Dermis microvascular lymphatic vessel endothelial cell (primary cell): ENCODE measurements at places on chromosomes 7 and 10. TPM values are rescaled to one million over a fixed set of nuclear protein-coding genes. Genes with fewer than 3 reads are reported as not detected.

DNA sequence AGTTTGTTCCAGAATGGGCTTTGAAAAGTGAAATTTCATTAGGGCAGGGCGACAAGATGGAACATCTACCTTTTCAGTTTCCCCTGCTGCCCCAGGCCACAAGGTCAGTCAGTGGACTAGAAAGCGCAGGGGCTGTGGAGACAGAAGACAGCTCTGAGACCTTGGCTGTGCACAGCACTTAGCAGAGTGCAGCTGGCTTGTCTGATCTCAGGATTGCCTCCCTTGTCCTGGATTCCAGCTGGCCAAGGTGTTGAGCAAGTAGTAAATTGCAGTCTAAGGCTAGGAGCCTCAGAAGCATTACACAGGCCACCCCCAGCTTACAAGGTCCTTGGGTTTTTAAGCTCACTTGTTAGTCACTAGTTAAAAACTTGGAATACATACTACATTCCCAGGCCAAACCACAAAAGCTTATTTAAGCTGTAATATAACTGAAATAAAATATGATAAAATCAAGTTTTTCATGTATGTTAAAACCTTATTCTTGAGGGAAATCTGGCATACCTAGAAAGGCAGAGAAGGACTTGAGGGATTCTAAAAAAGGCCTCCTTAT, 67.3 kb upstream of the NPY start:
- no peak for DNase-seq

- no peak for DNase-seq
Measured at GRCh38 chr10:118926072-118926417, 103.5 kb upstream of the NANOS1 start.

DNA sequence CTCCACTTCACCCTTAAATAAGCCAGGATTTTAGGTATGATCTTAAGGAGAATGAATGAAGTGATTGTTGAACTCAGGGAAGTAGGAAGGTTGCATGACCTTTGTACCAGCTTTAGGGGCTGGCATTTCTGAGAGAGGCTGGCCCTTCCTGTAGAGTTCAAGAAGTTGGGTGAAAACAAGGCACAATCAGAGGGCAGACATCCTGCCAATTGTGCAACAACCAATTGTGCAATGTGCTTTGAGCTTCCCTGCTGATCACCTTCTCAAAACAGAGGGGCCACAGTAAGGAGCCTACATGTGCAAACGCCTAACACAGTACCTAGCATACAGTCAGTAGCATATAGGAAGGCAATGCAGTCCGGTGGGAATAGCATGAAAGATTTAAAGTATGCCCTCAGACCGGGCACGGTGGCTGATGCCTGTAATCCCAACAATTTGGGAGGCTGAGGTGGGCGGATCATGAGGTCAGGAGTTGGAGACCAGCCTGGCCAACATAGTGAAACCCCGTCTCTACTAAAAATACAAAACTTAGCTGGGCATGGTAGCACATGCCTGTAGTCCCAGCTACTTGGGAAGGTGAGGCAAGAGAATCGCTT, 5.4 kb downstream of the CPVL start:
- DNase-seq = no peak

DNA sequence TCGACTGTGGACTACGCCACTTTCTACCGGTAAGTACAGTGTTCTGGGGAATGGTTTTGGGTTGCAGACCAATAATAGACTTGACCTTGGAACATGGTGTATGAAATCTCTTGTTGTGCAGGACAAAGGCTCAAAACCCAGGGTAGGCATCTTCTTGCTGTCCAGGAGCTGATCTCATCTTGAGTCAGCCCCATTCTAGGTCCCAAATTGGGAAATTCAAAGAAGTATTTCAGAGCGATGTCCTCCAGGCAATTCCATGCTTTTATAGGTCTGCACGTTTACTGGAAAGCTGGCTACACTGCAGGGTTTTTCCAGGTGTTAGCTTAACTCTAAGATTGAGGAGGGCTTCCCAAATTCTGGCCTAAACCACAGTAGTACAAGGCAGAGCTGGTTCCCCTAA, 180.7 kb downstream of the BMPER start:
- DNase-seq = no peak

DNA sequence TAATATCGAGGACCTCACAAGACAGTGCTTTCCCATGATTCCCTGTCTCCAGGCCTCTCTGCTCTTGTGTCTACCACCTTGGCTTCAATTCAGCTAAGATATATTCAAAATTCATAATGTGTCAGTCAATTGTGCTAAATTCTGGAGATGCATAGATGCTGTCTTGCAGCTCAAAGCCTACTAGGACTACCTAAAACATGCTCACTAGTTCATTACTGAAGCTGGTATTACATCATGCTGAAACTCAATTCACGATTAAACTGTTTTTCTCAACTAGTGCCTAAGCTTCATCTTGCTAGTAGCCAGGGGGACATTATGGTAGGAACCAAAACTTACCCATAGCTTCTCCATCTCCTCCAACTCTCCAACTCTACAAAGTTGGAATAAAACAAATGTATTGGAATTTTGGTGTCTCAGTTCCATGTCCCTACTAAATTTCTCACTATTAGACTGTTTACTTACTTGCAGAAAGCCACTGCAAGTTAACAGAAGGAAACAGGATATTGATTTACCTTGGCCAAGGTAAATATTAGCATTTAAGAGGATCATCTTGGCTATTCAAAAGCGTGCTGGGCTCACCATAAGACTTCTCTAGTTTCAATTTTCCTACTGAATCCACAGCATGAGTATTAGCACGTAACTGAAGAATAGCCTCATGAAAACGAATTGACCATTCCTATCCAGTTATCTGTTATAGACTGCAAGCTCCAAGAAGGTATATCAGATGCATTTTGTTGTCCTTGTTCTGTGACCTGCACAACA, 53.6 kb downstream of the CREB3L2 start:
- no peak for DNase-seq

DNA sequence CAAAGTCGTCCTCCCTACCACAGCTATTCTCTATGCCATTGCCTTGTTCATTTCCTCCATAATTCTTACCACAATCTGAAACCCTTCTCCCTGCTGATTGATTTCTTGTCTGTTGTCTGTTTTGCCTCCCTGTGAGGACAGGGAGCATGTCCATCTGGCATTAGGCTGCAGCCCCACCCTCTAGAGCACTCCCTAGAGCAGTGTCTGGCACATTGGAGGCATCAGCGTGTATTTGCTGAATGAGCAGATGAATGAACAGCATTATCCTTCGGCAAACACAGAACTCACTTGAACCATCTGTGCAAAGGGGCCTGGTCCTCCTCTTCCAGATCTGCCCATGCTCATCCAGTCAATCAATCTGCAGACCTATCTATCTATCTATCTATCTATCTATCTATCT, 5.1 kb upstream of the DMBT1 start:
- DNase-seq = no peak

DNA sequence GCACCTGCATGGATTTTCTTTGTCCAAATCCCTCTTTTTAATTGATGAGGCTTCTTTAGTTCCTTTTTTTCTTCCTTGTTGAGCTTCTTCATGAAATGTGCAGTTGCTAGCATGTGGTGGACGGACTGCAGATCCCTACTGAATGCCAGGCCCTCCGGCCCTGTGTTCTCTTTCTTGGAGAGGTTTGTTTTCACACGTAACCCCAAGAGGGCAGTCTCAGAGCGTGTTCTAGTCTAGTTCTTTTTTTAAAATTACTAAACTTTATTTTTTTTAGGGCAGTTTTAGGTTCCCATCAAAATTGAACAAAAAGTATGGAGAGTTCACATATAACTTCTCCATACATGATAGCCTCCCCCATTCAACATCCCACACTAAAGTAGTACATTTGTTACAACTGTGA, 190.0 kb downstream of the CFTR start:
- DNase-seq = no peak

DNA sequence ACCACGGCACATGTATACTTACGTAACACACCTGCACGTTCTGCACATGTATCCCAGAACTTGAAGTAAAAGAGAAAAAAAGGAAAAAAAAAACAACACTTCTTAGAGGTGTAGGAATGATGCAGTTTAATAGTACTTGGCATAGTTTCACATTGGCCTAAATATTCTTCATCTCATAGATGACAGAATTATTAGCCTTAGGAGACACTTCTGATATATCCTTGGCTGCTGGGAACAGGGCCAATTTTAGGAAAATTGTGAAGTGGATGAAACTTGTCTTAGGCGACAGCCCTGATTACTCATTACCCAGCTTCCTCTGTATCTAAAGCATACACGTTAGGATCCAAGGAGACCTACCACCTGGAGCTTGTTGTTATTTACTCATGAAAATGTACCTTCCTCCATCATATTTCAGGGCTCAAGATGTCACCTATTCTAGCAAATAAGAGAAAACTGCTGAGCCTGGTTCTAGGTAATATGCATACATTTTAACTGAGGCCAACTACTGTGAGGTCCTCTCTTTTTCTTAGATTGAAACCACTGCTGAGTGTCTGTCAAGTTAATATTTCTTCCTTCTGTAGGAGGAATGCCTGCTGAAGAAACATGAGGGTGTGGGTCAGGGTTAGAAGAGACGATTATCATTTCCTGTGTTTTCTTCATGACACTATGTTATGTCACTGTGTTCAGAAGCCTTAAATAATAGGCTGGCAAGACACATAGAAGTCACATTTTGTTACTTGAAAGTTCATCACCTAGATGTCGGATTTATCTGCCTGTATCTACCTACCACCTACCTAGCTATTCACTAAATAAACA, 44.3 kb downstream of the CPED1 start:
- no peak for DNase-seq

- DNase-seq = no peak
Measured at GRCh38 chr7:97218767-97219166, 101.3 kb downstream of the SDHAF3 start.

- no peak for DNase-seq
Measured at GRCh38 chr10:59082249-59082648, 94.2 kb upstream of the PHYHIPL start.

- DNase-seq = no peak
Measured at GRCh38 chr7:90387470-90388240, 15.6 kb upstream of the CLDN12 start.

GRCh38 chr7:106038916-106039315, 73.2 kb downstream of the SYPL1 start:
- peak; percentile 65 for DNase-seq

DNA sequence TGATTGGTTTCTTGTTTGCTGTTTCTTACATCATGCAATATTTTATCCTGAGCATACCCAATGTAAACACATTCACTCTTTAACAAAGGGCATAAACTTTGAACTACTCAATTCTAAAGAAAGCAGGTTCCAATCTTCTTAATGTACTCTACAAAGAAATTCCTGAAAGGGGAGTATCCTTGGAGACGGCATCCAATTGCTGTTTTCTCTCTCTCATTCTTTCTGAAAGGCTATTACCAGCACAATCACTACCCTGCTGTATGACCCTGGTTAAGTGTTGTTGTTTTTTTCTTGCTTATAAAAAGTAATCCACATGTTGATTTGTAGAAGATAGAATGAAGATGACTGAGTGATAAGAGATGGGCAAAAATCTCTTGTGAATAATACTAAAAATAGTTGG, 176.0 kb downstream of the ZNF365 start:
- no peak for DNase-seq

DNA sequence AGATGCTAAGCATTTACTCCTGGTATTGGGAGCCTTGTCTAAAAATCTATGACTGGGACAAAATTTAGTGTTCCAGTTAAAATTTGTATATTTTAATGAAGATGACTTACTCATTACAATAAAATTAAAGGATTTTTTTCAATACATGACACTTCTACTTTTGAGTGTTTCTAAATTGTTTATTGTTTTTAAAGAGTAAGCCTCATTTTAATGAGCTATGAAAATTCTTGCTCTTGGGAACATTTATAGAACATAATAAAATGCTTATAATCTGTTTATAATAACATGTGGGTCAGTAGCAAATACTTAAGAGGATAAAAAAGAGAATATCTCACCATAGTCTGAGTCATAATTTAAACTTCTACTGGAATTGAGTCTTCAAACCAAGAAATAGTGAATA, 149.5 kb downstream of the PLCE1 start:
- DNase-seq = no peak

GRCh38 chr7:139249179-139249810, 18.3 kb downstream of the UBN2 start:
- no peak for DNase-seq

- DNase-seq = no peak
Measured at GRCh38 chr7:54898659-54899340, 120.0 kb upstream of the EGFR start.

DNA sequence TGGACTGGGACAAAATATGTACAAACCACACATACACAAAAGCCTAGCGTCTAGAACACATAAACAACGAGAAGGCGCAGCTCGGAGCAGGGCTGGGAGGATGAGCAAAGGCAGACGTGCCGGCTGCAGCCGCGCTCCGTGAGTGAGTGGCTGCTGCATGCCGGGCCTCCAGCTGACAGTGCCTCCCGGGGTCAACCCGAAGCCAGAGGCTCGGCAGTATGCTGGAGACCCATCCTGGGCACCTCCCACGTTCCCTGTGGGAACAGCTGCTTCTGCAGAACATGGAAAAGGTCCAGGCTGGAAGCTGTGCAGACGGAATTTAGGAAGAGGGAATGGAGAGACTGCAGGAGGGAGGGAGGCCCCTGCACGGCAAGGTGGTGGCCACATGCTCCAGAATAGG, 3.6 kb upstream of the GPR146 start:
- no peak for DNase-seq

DNA sequence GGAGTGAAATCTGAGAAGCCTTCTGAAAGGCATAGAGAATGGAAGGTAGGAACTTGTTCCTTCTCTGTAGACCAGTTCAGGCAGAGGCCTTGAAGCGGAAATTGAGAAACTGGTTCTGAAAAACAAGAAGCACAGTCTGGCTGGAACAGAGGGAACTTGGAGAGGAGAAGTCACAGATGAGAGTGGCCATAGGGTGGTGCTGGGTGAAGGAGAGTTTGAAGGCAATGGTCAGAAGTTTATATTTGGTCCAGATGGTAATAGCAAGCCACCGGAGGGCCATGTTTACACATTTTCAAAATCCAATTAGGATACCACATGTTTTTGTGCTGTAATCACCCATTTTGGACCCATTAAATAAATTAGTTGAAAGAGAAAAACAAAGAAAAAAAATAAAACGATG, 692.5 kb downstream of the INHBA start:
- DNase-seq = peak; percentile 14

GRCh38 chr10:99681553-99681952, 22.2 kb downstream of the ENTPD7 start:
- DNase-seq = peak; percentile 91

DNA sequence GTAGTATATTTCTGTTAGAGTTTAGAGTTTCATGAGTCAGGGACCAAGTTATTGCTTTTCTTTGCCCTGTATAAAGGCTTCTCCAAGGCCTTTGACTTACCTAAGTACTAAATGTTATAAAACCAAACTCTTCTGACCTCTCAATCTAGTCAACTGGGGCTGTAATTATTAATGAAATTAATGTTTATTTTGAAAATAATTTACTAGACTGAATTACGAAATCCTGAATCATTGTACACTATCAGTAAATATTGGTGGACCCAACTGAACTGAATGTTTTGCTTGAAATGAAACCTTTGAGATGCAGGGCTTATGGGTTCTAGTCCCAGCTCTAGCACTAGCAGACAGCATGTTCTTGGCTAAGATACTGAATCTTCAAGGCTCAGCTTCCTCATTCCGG, 1.7 kb upstream of the CYP2C9 start:
- DNase-seq = no peak

GRCh38 chr7:83852136-83852535, 203.2 kb upstream of the SEMA3E start:
- no peak for DNase-seq

CDNF gene
- 0.26 and 0.38 TPM in 2 replicates for total RNA-seq

TMEM72 gene
- not detected in 2 replicates for total RNA-seq

LRRC61 gene
- 3.7 and 4.8 TPM in 2 replicates for total RNA-seq

PCGF5 gene
- total RNA-seq = 33.9 and 34.1 TPM in 2 replicates

ARHGAP22 gene
- total RNA-seq = 2.7 and 5.3 TPM in 2 replicates

TRIM4 gene
- total RNA-seq = 14.6 and 19.3 TPM in 2 replicates

MRLN gene
- total RNA-seq = not detected in 2 replicates

CALML3 gene
- total RNA-seq = not detected in 2 replicates

PRSS2 gene
- total RNA-seq = not detected in 2 replicates

FXYD4 gene
- not detected in 2 replicates for total RNA-seq

OR6B1 gene
- not detected in 2 replicates for total RNA-seq
